Fibroblast of skin of right quadriceps (primary cell): ENCODE measurements at places on chromosomes 1 and 21.
A peak's percentile ranks its signal among the peaks of the same experiment; 100 is the strongest.

DNA sequence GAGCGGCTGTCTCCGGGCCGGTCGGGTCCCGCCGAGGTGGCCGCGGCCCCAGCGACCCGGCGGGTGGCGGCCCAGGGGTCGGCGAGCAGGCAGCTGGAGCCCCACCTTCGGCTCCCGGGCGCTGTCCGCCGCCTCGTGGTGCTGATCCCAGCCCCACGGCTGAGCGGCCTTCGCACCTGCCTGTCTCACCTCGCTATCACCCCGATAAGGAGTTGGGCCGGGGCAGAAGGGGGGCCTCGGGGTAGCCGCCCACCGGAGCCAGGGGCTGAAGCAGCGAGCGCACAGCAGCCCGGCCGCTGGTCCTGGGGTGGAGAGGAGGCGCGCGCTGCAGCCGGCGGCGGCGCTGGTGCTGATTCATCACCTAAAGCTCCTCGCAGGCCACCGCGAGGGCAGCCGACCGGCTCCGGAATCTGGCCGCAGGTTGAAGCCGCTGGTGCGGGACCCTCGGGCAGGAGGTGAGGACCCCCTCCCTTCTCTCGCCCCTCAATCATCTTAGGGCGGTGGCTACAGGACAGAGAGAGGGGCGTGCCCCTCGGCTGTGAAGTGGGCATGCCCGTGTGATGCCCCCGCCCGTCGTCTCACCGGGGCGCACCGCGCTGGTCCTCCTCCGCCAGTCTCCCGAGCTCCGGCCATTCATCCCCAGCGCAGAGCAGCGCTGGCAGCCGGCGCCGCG is 575 bp downstream of the TRIM67 start:
- peak; percentile 23 for DNase-seq

GRCh38 chr1:57473448-57473847 is 49.6 kb upstream of the DAB1 start:
- peak; percentile 77 for DNase-seq

DNA sequence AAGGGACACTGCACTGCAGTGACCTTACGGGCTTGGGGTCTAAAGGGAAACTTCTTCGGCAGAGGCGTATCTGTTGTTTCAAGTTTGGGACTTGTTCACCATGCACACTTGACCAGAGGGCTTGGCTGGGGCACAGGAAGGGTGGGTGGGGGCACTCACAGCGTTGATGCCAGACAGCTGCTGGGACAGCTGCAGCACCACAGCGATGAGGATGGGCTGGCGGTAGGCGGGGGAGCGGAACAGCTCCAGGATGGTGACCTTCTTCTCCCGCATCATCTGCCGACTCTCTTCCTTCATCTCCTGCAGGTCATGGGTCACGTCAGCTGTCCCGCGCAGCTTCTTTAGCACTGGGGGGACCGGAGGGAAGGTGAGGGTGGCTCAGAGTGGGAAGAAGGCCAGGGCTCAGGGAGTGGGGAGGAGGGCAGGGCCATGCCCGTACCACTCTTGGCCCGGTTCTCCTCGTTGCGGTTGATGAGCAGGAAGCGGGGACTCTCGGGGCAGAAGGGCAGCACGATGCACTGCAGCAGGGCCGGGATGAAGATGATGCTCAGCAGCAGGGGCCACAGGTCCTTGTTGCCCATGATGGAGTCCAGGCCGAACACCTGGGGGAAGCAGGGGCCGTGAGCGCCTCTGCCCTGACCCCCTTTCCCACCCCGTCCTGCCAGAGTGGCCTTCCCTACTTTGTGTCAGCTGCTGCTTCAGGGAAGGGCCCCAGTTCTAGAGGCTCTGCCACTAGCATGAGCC is 29.1 kb downstream of the SLC2A1 start:
- DNase-seq, result no peak

DNA sequence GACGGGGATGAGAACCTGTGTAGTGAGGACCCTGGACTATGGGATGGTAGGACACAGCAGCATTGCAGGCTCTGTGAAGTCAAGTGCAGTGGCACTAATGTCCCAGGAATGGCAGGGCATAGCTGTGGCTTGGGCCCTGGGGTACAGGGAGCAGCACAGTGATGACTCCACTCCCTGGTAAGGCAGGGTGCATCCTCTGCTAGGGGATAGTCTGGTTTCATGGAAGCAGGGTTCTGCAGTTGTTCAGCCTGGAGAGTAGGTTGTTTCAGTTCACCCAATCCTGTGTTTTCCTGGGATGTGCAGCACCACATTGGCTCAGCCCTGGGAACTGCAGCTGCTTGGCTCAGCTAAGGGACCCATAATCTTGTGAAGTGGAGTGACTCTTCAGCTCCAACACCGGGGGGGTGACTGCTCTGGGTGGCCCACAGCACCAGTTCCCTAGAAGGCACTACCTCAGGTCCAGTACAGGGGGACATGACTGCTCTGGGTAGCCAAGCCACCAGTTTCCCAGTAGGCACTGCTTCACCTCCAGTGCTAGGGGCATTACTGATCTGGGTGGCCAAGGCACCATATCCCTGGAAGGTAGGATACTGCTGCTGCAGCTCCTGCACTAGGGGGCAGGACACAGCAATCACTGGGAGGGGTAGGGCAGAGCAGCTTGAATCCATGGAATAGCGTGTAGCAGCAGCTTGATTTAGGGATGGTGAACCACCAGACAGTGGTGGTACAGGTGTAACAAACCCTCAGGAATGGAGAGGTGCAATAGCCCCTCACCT is 15.3 kb upstream of the C1orf185 start:
- no peak for DNase-seq

DNA sequence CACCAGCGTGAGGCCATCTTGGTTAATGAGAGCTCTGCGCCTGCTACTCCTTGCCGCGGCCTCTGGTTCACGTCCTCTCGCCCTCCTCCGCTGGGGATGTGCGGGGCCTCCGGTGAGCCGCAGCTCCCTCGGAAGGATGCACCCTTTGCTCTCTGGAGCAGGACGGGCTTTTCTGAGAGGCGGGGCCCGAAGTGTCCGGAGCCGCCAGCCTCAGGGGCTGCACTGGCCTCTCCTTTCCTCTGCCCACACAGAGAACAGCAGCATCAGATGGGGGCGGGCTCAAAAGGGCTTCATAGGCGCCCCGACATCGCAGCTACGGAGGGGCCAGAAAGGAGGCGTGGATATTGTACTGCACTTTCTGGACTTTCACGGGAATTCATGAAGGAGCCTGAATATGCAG is 284.7 kb downstream of the CAMTA1 start:
- DNase-seq, result peak; percentile 3

DNA sequence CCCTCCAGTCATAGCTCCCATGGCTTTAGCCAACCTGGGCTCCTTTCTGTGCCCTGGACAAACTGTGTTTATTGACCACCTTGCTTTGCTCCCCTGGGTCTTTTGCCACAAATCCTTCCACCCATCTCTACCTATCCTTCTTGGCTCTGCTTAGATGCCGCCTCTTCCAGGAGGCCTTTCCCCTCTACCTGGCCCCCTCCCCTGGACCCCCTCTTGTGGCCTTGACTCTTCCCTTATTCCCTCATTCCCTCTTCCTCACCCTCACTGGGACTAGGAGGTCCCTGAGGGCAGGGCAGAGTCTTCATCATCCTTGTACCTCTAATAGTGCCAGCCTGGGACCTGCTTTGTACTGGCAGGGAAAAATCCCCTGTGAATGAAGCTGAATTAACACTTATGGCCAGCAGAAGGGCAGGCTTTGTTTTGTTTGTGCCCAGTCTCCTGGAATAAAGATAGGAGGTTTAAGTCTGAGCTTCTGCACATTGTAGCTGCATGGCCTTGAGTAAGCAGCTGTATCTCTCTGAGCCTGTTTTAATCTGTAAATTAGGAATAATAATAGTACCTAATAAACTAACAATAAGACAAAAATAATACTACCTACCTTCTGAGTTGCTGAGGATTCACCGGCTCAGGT is 13.7 kb downstream of the PTPRU start:
- no peak for DNase-seq

DNA sequence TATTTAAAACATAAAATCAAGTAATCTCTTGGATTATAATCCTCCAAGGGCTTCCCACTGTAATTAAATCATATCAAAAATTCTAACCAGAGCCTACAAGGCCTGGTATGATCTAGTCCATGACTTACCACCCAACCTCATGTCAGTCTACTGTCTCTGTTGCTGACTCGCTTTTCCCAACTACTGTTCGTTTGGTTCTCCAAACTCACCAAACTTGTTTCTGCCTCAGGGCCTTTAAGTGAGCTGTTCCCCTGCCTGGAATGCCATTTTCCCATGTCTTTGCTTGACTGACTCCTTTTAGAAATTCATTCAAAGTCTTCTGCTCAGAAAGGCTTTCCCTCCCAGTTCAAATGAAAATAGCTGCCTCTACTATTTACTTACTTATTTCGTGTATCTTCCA is 95.9 kb downstream of the ZC3H11B start:
- no peak for DNase-seq

DNA sequence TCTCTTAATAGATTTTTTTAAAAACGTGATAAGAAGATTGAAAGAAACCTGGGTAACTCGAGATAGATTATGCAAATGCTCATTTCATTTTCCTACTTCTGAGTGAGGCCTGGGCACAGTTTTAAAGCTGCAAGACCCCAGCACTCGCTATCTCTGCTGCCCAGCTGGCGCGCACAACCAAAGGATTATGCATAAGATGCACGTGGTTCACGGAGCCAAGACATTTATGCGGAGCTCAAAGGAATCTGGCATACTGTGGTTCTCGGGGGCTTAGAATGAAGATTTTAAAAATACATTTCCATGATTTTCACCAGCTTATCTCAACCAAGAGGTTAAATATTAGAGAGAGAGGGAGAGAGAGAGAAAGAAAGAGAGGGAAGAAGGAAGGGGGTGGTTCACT is 210.9 kb downstream of the DSCAM start:
- no peak for DNase-seq

- no peak for DNase-seq
Measured at GRCh38 chr1:43104027-43104763, 67.9 kb downstream of the EBNA1BP2 start.
